RWPE1 (cell line): ENCODE measurements at places on chromosomes 3 and 15.

GRCh38 chr3:167469381-167469780, 4.5 kb downstream of the SERPINI2 start:
- no peak for DNase-seq

- no peak for DNase-seq
These were observed 198.9 kb upstream of the CBLB start for GRCh38 chr3:106067711-106068110.

DNA sequence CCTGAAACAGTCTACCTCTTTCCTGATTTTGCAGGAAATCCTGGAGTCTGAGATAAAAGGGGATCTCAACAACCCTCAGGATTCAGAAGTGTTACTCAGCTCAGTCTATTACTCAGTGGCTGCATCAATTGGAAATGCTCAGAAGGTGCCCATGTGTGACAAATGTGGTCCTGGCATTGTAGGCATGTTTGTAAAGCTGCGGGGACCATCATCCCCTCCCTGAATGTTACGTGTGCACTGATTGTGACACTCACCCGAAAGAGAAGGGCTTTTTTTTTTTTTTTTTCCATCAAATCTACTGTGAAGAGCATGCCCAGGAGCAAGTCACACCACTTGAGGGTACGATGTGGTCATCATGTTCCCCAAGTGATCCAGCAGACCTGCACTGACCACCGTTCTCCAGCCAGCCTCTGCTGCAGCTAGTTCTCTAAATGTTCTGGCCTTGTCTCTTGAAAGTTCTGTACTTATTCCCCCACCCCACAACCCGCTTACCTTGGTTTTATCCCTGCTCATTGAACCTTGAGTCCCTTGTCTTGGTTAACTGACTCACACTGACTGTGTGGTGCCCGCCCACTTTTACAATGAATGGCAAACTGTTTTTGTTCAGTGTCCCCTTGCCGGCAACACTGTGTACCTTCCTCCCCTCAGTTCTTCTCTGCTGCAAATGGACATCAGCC, 19.8 kb downstream of the ST3GAL6 start:
- no peak for DNase-seq

DNA sequence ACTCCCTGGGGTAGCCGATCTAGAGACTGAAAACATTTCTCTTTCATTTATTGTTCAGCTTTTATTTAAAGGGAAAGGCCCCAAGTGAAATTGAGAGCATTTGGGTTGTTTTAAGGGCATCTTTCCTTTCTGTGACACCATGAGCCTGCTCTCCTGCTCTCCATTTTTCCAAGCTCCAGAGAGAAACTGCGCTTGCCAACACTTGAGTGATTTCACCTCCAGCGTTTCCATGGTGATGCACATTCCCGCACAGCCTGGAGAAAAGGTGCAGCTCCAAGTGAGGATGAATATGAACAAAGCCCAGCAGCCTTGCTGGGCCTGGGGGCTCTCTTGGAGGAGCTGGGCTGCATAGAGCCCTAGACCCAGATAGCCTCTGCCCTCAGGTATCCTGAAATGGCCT, 159.2 kb upstream of the PPP2R3A start:
- DNase-seq, result no peak

DNA sequence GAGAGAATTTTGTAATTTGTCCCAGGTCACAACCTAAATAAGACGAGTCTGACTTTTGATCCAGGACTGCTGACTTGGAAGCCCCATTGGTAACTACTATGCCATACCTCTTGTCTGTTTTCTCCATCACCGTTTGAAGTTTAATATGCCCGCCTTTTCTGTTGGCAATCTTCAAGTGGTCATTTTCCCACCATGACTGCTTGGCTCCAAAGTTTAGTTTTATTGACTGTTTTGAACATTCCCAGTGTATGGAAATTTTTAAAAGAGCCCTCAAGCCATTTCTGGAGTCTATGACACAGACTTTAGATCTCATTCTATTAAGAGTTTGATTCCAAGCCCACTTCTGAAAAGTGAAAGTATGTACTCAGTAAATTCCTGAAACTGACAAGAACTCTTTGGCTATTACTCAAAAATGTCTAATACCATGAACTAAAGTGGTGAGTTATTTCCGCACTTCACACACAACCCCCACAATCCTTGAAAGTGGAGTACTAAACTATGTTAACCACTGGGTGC, 136.7 kb upstream of the ADAMTS9 start:
- DNase-seq, result no peak

DNA sequence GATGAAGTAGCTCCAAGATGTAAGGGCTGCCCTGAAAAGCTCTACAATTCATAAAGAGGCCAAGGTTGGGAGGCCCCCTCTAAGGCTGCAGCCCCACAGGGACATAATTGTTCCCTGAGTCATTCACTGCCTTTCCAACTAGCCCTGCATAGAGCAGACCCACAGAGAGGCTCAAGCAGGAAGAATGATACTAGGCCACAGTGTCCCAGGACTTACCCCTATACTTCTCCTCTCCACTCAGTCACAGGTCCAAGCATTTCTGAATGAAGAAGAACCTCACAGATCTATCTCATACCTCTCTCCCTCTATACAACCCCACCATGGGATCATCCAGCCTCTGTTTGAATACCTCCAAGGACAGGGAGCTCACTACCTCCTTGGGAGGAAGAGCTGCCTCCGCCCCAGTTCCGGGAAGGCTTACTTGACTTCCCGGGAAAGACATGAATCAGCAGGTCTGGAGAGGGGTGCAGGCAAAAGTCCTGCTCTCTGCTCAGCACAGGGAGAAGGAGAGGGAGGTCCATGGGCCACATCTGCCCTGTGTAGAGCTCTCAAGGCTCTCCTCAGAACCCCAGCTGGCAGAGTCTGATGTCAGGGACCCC, 6.9 kb upstream of the SKIC8 start:
- DNase-seq, result no peak

DNA sequence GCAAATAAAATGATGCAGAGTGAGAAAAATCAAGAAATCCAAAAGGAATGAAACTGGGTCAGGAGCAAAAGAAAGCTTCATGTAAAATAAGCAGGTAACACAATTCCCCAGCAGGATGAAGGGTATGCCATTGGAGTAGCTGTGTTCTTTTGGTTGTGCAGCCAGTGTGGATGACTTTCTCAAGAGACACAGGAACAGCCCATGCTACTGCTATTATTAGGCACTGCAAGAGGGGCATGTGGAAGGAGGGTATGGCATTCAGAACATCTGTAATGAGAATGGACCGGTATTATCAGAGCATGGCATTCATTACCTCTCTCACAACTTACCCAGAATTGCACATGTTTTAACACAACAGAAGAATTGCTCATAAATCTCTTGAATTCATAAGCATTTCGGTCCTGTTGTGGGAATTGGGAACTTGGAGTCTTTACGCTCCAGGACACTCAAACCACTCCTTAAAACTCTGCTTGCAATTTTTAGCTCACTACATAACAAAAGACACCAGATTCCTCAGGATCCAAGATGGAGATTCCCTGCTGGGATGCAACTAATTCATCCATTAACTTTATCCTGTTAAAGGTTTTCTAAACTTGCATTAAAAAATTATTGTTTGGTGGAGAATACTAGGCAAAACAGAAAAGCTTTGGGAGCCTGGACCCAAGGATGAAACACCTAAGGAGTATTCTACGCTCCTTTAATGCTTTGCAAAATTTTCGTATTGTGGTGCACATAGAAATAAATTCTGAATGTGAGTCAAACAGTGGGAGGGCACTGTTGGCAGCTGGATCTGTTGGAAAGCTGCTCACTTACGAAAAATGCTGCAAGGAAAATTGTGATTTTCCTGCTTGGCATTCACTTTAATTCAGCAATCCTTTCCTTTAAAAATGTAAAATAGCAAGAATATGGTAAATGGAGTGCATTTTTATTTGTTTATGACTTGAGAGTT, 34.6 kb upstream of the CDIN1 start:
- DNase-seq, result no peak

- no peak for DNase-seq
These were observed 345.7 kb upstream of the RBMS3 start for GRCh38 chr3:28935146-28935545.

- no peak for DNase-seq
These were observed 108.4 kb downstream of the PTPRG start for GRCh38 chr3:61669668-61670299.

DNA sequence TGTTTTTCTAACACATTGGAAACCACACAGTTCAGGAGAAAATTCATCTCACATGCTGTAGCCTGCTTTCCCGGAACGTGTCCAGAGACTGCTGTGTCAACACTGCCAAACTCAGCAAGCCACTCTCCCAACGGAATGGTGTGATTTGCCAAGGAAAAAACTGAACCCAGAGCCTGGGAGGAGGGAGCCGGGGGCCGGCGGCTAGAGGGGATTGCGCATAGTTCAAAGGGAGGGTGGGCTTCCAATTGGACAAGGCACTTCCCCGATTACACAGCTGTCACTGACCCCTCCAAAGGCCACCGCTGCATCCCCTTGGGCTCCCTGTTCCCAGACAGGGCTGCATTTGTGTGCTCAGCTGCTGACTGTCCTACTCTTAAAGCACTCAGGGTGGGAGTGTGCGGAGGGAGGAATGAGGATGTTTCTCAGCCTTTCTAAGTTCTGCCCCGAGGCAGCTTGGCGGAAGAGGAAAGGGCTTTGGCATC, 256.2 kb downstream of the ZNF621 start:
- no peak for DNase-seq

DNA sequence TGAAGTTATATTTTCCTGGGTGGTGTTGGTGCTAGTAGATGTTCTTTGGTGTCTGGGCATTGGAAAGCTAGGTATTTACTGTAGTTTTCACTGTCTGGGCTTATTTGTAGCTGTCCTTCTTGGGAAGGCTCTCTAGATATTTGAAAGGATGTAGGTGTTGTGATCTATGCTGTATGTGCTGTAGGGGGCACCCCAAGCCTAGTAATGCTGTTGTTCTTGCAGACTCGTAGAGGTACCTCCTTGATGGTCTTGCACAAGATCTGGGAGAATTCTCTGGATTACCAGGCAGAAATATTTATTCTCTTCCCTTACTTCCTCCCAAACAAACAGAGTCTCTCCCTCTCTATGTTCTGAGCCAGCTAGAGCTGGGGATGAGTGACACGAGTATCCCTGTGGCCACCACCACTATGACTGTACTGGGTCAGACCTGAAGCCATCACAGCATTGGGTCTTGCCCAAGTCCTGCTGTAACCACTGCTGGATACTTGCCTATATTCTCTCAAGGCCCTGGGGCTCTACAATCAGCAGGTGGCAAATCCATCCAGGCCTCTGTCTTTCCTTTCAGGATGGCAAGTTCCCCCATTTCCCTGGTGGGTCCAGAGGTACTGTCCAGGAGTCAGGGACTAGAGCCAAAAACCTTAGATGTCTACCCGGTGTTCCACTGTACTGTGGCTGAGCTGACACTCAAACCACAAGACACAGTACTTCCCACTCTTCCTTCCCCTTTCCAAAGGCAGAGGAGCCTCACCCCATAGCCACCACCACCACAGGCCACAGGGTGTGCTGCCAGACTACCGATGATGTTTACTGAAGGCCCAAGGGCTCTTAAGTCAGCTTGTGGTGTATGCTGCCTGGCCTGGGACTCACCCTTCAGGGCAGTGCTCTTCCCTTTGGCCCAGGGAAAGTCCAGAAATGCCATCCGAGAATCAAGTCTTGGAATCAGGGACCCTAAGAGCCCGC, 195.2 kb upstream of the DPPA4 start:
- no peak for DNase-seq

DNA sequence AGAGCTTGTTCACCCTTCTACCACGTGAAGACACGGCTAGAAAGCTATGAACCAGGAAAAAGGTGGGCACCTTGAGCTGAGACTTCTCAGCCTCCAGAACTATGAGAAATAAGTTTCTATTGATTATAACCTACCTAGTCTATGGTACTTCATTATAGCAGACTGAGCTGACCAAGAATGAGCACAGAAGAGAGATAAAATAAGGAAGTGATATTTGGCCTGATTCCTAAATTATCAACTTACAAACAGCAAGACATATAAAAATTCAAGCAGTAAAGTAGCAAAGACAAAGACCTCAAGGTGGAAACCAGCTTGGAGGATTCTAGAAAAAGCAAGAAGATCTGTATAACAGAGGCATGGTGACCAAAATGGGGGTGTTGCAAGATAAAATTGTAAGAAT, 63.9 kb upstream of the OSTN start:
- no peak for DNase-seq

DNA sequence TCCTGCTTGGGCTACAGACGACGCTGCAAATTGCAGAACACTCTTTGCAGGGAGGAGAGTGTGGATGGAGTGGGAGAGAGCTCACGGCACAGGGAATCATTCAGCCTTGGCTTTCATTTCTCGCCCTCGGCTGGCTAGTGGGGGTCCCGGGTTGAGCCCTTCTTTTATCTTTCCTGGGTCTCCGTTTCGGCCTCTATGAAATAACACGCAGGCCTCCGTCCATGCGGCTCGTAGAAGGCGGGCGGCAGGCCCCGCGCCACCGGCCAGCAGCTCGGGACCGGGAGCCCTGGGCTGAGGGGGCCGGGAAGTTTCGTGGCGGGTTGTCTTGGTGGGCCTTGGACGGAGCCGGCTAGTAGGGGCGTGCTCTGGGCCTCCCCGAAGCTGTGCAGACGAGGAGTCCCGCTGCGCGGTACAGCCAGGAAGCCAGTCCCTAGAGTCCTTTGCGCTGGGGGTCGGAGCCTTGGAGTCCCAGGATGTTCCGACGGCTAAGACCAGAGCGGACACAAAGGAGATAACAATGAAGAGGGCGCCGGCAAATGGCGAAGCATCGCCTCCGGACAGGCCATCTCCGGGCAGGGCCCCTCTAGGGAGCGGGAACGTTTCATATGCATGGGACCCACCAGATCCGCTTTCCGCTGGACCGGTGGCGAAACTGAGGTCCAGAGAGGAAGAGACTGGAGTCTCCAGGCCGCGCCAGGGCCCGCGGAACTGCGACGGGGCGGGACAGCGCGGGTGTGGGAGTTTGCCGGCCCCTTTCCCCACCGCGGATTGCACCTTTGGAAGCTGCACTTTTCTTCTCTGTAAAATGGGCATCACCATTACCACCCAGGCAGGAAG, 4.3 kb downstream of the RNU6-1 start:
- DNase-seq, result no peak
